AG08395 (cell line): ENCODE measurements at places on chromosomes 12 and 14.

GRCh38 chr12:10771132-10771733, 31.2 kb downstream of the TAS2R7 start:
- DNase-seq = peak; percentile 48

- no peak for DNase-seq
Measured at GRCh38 chr12:124734224-124734788, 129.4 kb downstream of the SCARB1 start.

- peak; percentile 10 for DNase-seq
Measured at GRCh38 chr12:95548056-95548538, 3.2 kb downstream of the USP44 start.

DNA sequence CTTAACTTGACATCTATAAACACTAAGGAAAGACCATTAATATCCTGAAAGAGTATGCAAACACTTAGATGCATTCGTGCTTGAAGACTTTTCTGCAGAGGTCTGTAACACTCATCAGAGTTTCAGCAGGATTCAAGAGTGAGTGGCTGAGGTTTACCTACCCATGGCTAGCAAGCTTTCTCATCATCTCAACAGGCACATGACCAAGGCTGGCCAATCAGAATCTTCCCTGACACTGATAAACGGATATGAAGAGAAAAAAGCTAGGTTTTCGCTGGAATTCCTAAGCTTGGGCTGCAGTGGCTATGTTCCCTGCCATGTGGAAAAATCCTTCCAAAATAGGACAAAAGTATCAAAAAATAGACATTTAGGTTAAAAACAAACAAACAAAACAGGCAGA, 162.1 kb upstream of the USP15 start:
- DNase-seq = no peak

DNA sequence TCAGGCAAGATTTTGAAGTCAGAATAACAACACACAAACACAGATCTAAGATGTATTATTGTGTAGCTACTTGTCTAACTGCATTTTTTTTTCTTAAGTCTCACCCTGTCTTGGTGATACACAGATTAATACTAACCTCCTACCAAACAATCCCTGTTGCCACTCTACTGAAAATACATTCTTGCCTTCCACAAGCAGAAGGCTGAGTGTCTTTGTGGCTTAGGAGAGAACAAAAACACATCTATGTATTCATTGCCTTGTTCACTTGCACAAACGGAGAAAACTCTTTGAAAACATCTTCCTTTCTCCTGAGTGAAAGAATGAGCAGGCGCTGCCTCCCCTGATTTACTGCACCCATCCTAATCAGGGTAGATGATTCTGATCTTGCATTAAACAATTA, 642.2 kb downstream of the DIO2 start:
- no peak for DNase-seq

- DNase-seq = peak; percentile 52
Measured at GRCh38 chr12:116143909-116144308, 133.6 kb downstream of the MED13L start.

DNA sequence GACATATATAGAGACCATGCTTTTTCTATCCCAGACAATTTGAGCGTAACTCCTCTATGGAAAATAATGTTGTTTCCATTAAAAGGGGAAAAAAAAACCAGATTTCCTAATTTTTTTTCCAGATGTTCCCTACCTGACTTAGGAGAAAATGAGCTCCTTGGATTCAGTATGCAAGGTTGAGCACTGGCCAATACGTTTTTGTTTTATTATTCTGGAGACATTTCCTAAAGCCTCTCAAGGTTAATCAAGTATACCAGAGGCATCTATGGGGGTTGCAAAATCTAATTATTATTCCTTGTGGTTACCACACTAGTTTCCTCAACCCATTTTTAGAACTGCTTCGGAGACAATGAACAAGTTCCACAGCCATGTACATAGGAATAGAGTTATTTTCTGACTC, 291.3 kb downstream of the SLC16A7 start:
- DNase-seq = no peak

GRCh38 chr12:66269757-66270383, 32.4 kb upstream of the HELB start:
- DNase-seq = peak; percentile 77

DNA sequence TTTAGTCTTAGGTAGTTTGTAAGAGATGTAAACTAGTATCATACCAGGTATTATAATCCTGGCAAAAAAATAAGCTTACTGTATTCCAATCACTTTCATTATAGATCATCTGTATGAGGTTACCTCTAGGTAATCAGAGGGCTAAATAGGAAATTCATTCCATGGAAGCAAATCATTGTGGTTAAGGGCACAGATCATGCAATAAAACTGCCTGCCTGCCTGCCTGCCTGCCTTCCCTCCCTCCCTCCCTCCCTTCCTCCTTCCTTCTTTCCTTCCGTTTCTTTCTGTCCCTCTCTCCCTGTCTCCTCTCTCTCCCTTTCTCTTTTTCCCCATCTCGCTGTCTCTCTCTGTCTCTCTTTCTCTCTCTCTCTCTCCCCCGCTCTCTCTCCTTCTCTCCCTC, 3.2 kb upstream of the CLEC9A start:
- peak; percentile 27 for DNase-seq

DNA sequence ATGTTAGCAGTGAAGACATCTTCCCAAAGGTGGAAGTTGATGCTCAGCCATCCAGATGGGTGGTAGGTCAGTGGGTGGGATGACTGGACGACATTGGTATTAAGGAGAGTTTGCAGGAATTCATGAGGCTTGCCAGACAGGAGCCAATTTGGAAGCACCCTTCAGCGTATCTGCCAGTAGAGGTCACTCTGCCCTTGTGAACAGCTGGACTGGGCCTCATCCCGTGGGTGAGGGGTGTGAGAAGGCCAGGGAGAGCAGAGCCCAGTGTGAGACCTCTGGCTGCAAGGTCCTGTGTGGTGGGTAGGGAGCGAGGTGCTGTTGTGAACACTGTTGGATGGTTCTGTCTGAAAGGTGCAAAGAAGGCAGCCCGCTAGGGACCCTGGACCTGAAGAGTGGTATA, 37.7 kb downstream of the SLC5A8 start:
- peak; percentile 26 for DNase-seq

DNA sequence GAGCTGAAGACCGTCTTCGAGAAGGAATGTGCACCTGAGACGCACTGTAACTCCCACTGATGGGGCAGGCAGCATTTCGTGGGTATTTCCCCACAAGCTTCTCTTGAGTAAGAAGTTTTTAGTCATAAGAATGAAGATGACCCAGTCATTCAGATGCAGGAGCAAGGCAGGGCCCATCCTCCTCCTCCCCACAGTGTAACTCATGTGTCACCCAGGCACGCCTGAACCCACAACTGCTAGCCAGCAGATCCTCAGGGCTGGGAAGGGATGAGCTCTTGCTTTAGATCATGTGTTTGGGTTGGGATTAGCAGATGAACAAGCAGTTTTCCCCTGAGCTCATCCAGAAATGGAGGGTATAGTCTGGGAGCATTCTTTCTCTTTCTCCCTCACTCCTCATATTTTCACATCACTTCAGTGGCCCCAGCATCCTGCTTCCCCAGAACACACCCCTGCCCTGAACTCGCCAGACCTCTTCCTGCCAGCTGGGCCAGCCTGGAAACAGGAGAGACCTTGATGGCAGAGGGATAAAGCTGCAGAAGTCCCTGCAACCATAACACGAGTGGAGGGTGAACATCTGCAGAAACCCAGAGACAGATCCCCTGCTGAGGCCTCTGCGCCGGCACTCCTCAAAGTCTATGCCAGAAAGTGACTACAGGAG, 73.3 kb downstream of the B4GALNT3 start:
- DNase-seq = peak; percentile 95

DNA sequence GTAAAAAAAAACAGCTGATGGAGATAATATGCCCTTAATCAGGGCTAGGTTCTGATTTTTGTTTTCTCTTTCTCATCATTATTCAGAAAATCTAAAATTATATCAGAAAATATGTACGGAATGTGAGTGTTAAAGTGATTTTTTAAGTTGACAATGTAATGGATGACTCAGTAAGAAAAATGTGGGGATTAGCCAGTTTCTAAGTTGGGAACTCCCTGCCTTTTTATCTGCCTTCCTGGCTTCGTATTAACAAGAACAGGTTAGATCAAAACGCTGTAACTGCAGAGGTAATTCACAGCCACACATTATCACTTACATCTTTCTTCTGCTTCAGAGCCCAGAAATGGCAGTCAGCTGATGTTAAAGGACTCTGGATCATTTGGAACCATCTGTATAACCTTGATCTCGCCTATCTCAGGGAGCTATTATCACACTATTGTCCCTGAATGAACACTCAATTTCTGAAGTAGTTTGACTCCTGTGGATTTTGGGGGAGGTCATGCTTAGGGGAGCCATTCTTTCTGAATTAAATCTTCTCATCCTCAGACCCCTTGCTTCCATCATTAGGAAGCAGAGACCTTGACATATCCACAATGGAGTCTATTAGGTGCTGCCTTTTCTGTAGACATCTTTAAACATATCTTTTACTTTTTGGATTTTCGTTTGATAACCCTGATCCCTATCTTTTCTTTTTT, 135.7 kb upstream of the SLC16A7 start:
- peak; percentile 31 for DNase-seq

- no peak for DNase-seq
Measured at GRCh38 chr12:12636641-12637040, 25.0 kb downstream of the CREBL2 start.

DNA sequence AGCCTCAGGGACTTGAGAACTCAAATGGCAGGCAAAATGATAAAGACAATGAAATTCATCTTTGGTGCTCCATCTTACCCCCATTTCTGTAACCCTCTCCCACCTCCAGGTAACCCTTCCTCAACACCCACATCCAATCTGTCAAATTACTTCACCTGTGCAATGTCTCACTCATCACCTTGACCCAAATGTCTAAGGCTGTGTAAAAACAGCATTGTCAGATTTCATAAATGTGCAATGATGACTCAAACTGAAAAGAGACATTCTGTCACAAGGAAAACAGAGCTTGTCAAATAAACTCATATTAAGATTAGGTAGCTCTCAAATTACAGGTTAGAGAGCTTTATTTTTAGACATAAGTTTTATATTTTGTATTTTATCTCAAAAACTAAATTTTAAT, 19.9 kb upstream of the COCH start:
- no peak for DNase-seq

- DNase-seq = peak; percentile 34
Measured at GRCh38 chr12:19190292-19191031, 60.9 kb downstream of the PLEKHA5 start.

DNA sequence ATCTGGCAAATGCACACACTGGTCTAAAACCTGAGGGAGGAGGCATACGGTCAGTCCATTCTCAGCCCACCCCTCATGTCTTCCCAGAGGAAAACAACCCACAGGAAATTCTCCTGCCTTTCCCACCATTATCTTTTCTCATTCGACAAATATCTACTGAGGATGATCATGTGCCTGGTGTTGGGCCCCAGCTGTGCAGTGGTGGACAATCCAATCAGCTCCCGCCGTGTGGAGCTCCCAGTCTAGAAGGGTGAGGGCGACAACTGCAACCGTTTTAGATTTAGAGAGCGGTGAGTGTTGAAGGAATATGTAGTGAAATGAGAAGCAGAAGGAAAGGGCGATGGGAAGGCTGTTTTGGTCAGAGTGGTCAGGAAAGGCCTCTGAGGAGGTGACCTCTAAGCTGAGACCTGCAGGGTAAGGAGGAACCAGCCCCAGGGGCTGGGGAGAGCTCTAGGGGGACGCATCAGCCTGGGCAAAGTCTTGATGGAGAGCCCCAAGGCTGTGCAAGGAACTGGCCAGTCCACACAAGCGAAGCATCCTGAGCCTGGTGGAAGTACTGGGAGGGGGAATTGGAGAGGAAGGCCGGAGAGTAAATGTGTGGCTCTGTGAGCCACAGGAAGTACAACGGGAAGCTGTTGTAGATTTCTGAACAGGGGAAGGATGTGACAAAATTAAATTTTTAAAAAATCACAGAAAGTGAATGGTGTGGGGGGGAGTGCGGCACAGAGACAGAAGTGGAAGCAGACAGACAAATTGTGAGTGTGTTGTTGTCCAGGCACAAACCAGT, 192.8 kb downstream of the NTF3 start:
- no peak for DNase-seq

GRCh38 chr12:87383680-87384079, 645.5 kb downstream of the C12orf50 start:
- no peak for DNase-seq

DNA sequence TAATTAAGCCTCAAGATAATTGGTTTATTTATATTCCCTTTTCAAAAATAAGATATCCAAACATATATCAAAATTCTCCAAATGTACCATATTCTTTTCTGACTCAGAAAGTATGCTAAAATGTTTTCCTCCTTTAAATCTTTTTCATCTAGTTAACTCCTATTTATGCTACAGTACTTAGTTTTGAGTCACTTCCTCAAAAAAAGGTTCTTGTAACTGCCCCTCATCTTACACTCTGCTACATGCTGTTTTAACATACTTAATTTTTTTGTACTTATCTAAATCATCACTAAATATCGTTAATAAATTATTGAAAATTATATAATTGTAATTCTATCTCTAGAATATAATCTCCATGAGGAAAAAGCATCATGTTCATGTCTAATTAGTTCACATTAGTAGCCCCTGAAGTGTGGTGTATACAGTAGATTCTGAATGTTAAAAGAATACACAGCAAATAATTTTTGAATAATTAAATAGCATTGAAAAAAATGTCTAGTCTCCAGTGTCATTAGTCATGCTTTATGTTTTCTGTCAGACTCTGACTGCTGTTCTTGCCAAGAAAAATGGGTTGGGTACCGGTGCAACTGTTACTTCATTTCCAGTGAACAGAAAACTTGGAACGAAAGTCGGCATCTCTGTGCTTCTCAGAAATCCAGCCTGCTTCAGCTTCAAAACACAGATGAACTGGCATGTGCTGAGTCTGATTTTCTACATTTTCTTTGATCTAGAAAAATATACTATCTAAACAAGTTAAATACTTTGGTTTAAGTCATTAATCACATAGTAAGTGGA, 3.5 kb downstream of the KLRD1 start:
- no peak for DNase-seq

GRCh38 chr14:93137864-93138263, 22.1 kb upstream of the ITPK1 start:
- no peak for DNase-seq

DNA sequence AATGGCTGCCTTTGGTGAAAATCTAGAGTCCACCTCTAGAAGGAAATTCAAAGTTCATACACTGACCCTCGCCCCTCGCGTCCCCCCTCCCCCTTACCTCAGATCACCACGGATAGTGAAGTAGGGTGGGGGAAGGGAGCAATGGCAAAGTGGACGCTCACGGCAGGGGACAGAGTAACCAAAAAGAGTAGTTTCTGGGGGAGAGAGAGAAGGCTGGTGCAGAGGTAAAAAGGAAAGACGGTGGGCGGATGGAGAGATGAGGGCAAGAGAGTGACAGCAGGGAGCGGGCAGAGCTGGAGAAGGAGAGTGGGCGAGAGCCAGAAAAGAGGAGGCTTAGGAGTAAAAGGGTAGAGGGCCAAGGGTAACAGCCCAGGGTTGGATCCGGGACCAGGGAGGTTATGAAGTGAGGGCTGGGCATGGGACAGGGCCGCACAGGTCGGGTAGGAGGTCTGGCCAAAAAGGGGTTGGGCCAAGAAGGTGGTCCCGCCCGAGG, 423 bp downstream of the ALDH6A1 start:
- no peak for DNase-seq
